AG08396 (cell line): ENCODE measurements at places on chromosomes 2 and 18.
A peak's percentile ranks its signal among the peaks of the same experiment; 100 is the strongest.

GRCh38 chr18:79317703-79318102, 78.0 kb upstream of the NFATC1 start:
- DNase-seq: no peak

DNA sequence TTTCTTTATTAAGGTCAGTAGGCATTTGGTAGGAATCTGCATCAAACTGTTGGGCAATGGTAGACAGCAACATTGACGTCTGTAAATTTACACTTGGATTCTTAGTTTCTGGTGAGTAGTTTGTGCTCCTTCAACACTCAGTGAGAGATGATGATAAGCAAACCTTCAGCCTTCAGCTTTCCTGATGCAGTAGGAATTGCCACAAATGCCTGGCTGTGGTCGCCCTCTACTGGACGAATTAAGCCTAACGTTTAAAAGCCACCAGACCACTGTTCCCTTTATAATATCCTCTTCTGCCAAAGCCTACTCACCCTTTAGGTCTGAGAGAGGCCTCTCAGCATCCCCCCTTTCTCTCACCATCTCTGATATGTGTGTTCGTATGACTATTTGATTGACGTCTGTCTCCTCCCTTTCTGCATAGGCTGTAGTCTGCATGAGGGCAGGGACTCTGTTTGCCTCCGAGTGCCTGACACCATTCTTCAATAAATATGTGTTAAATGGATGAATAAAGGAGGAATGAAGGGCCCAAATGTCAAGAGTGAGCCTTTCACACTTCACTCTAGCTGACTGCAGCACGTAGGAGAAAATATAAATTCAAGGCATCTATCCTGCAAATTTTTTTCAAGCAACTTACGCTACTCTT, 47.0 kb upstream of the PLEKHM3 start:
- DNase-seq: peak; percentile 61

DNA sequence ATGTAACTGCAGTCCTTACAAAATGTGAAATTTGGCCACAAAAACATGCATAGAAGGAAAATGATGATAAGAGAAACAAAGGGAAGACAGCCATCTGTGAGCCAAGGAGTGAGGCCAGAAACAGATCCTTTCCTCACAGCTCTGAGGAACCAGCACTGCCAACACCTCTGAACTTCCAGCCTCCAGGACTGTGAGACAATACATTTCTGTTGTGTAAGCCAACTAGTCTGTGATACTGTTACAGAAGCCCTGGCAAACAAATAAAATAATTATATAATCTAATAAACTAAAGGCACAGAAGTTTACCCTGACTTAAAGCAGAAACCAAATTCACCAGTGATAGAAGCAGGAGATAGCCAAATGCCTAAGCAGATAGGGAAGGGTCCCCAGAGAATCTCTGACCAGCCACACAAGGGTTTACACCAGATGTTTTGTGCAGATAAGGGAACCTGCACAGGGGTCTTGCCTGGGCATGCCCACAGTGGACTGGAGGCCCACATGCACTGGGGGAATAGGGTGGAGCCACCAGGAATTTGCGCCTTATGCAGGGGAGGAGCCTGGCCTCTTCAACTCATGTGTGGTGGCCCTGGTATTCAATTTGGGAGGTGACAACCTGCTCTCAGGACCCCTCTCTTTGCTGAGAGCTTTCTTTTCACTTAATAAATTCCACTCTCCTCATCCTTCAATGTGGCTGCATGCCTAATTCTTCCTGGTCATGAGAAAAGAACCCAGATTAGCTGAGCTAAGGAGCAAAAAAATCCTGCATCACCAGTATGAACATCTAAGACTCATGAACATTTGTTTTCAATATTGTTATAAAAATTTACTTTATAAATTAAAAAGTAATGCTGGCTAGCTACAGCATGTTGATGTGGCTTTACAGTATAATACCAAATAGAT, 3.8 kb upstream of the GCC2 start:
- no peak for DNase-seq

DNA sequence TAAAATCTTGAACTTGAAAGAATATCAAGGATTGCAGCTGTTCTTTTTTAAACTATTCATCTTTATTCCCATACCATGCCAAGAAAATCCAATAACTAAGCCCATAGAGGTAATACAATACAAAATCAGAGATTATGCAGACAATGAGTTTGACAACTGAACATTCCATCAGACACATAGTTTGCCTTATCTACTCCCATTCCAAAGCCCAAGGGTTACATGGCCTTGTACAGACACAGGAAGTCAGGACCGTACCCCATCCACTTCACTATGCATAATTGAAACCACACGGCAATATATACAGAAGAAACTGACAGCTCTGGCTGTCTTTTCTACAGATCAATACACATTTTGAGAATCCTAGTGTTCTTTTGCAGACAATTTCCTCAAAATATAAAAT, 181.3 kb downstream of the TMX3 start:
- DNase-seq: no peak

- no peak for DNase-seq
These were observed 65.1 kb downstream of the MAPK4 start for GRCh38 chr18:50624981-50625380.

- no peak for DNase-seq
These were observed 466.9 kb upstream of the HNRNPA3 start for GRCh38 chr2:176745543-176746200.
